ENCODE measurements at places on chromosomes 13 and 19.

- DNase-seq, result no peak
Measured at GRCh38 chr19:29092712-29093552, 120.0 kb downstream of the UQCRFS1 start.

DNA sequence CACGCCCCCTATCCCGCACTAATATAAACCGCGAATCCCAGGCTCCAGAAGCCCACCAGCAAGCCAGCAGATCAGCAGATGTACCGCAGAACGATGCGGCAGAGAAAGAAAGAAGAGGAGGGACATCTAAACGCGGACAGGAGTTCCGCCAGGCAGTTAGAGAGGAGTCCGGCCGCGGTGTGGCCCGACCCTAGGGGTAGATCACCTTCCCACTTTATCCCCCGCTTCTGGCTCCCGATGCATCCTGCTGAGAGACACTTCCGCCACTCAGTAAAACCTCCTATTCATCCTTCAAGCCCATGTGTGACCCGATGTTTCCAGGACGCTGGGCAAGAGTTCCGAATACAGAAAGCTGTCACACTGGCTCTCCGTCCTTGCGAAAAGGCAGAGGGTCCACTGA lies 1046.8 kb downstream of the SLITRK5 start:
- no peak for DNase-seq

- no peak for DNase-seq
Measured at GRCh38 chr13:52954838-52955237, 73.8 kb upstream of the OLFM4 start.

DNA sequence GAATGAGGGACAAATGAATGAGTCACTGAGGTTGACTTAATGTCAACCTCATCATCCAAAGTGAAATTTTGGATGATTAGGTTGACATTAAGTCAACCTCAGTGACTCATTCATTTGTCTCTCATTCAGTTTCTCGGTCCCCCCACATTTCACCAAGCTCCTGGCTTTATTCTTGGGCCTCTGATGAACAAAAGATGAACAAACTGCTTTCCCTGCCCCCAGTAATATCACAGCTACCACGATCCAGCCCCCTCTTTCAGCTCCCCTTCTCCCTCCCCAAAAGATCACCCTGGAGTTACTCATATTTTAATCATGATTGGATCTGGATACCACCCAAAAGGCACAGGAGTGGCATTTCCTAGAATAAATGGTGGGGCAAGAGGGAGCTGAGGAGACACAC lies 10.8 kb downstream of the CEACAM18 start:
- DNase-seq, result no peak

DNA sequence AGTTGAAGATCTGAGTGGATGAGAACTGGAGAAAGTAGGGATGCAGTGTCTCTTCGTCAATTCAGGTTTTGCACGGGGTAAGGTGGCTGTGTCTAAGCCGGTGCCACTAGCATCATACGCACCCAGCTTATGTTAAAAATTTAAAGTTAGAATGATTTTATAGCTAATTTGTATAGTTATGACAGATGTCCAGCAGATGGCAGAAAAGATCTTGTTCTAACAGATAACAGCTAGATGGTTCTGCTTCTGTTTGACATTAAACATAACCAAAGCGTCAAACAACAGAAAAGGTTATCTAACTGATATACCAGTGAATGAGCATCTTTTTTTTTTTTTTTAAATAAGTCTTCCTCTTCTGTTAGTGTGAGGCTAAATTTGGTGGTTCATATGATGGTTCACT lies 18.8 kb upstream of the EDDM13 start:
- no peak for DNase-seq

- DNase-seq, result no peak
Measured at GRCh38 chr13:36718686-36719085, 44.9 kb downstream of the SERTM1 start.

DNA sequence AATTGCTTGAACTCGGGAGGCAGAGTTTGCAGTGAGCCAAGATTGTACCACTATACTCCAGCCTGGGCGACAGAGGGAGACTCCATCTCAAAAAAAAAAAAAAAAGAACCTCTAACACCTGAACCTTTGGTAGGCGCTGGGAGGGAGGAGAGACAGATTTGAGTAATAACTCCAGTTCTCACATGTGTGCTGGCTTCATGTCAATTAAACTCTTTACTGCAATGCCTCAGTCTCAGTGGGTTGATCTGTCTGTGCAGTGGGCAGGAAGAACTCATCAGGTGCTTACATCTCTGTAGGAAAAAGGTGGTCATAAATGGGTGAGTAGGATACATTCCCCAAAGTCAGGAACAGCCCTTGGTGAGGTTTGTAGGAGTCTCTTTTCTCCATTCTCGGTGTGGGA lies 85.1 kb upstream of the ABCC4 start:
- DNase-seq, result no peak
